ENCODE measurements at places on chromosomes 12 and 14.
A peak's percentile ranks its signal among the peaks of the same experiment; 100 is the strongest.

GRCh38 chr12:79935624-79936345, 888 bp upstream of the PPP1R12A start:
- DNase-seq, result peak; percentile 59

DNA sequence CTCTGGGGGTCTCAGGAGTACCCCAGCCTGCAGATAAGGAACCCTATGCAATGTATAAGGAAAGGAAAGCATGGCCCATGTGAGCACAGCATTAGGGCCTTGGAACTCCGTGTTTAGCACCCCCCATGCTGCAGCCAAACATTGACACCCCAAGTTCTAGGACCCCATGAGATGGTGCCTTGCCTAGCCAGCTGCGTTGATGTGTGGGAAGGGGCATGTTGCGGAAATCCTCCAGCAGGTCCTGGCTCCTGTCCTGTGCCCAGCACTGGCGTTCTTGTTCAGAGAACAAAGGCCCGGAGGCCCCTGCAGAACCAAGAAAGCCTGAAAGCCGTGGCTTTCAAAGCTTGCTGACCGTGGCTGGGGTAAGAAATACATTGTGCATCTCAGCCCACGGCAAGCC, 99.4 kb upstream of the DIO3 start:
- DNase-seq, result no peak

DNA sequence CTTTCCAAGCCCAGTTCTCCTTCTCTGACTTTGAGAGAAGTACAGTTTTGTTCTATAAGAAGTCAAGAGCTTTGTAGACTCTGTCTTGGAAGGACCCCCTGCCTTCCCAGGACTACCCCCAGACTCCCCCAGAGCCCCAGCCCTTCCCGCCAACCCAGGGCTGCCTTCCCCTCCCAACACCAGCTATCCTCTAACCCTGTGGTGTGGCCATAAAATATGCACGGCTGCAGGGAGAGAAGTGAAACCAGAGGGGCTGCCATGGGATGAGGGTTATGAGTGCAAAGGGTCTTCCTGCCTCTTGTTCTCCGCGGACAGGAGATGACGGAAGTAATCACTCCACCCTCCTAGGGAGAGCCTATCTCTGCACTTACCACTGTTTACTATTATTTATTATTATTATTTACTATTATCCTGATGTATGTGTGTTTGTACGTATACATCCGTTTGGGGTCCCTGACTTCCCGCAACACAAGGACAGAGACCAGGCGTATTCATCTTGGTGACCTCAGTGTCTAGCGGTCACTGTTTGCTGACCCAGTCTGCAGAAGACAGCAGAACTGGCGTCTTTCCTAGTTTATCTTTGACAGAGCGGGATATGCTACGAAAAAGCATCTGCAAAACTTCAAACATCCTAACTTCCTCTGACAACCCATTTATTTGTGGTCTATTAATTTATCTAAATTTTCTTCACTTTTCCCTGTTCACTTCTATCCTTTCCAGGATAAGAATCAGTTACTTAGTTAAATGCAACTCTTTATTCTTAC, 3.5 kb upstream of the SCNN1A start:
- peak; percentile 43 for DNase-seq

DNA sequence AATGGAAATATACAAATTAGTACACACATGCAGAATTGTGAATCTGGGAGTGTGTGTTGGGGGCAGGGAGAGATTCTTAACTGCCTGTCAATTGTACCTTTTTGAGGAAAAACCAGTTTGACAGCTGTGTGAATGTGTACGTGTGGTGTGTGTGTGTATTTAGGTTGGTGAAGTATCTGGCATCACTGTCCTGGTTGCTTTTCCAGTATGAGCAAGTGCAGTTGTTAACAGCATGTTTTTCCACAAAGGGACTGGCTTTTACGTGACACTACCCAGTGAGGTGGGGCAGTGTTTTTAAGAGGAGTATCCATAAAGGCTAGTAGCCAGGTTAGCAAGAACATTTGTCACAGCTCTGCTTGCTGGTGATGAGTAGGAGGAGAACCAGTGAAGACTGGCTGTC, 56.1 kb downstream of the DAAM1 start:
- DNase-seq, result no peak

- no peak for DNase-seq
Observed at GRCh38 chr12:132027636-132028035, 77.9 kb downstream of the EP400 start.

GRCh38 chr12:12683725-12684124, 12.3 kb downstream of the GPR19 start:
- DNase-seq, result peak; percentile 39

GRCh38 chr14:35284506-35284905, 7.7 kb upstream of the PSMA6 start:
- no peak for DNase-seq

GRCh38 chr14:68927956-68928675, 51.0 kb downstream of the ACTN1 start:
- no peak for DNase-seq

DNA sequence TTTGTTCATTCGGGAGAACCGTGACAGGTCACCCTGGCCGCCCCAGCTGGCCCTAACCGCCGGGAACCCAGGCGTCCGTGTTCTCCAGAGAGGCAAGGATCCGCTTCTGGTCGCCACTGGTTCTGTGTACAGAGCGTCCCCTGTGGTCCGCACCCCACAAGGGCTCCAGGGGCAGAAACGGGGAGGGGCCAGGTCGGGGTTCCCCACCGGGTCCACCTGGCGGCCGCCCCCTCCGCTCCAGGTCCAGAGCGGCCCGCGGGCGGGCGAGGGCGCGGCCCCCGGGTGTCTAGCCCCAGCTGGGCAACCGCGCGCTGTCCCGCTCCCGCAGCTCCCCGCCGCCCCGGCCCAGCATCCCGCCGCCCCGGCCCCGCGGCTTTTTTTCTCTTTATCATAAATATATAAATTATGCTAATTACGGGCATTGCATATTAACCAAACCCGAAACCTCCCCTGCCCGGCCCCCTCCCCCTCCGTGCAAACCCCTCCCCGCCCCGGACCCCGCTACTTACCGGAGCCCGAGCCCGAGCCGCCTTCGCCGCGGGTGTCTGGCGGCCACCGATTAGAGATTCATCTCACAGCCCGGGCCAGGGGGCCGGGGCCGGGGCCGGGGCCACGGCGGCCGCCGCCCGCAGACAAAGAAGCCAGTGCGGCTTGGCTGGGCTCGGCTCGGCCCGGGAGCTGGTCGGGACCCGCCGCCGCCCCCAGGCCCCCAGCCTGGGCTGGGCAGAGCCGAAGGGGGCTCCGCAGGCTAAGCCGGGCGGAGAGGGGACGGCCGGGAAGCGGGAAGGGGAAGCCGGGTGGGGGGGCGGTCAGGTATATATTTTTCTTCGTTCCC, 512 bp downstream of the POU6F1 start:
- peak; percentile 58 for DNase-seq

DNA sequence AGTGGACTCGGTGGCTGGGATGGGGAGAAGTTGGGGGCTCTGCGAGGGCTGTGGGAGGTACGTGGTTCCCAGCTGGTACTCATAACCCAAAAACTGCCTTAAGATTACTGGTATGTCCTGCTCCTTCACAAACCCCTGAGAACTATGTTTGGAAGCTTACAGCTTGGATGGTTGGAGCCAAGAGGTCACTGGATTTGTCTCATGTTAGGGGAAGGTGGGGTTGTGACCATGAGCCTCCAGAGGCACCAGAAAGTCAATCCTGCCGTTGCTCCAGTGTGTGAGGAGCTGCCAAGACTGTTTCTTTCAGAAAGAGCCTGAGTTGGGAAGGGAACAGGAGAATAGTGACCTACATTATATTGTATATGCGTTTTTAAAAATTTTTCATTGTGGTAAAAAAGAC, 33.5 kb downstream of the TEAD4 start:
- no peak for DNase-seq

- DNase-seq, result no peak
Observed at GRCh38 chr14:100376751-100377171, 53.6 kb downstream of the SLC25A47 start.

DNA sequence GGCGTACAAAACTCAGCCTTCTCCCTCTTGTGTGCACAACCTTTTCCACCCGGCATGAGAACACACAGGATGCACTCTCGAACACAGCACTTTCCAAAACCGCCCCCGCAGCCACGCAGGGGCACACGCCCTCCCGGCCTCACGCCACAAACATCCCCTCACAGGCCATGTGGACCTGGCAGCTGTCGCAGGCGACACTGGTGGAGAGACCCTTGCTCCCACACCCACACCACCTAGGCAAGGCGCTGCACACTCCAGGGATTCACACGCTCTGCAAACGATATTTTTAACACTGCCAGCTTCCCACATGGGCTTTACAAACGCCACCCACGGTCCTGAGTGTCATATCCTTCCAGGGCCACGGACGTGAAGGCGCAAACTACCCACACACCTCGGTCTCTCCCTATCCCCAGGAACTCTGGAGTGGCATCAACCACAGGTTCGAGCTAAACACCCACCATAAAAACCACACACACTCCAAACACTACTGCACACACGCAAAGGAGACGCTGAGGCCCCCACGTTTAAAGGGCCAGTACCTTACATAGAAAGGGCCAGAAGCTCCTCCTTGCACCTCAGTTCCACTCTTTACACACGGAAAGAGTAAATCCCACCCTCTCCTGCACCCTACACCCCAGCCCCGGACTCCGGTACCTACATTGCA, 12.4 kb upstream of the ITGB7 start:
- DNase-seq, result no peak

DNA sequence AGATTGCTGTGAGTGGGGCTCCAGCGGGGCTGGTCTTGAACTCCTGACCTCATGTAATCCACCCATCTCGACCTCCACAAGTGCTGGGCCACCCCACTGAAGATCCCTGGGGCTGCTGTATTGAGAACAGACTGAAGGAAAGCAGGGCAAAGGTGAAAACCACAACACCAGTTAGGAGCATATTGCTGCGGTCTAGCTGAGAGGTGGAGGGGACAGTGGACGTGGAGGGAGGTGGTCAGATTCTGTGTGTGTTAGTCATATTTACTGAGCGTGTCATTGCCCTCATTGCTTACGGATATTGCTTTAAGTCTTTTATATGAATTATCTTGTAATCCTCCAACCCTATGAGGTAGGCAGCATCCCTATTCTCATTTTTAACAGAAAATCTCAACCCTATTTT, 69.0 kb upstream of the OVCH1 start:
- no peak for DNase-seq

DNA sequence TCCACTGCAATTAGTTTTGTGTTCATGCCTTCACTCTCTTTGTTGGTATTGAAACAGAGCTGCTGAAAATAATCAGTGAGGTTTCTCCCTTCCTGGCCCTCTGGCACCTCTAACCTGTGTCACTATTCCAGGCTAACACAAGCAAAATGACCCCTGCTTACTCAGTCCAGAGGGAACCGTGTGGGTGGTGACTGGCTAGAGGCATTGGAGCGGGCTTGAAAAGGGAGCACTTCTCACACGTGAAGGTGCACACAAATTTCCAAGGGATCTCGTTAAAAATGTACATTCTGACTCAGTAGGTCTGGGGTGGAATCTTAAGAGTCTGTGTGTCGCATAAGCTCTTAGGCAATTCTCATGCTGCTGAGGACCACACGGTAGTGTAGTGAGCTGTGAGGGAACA, 1.3 kb upstream of the SLC24A4 start:
- no peak for DNase-seq

DNA sequence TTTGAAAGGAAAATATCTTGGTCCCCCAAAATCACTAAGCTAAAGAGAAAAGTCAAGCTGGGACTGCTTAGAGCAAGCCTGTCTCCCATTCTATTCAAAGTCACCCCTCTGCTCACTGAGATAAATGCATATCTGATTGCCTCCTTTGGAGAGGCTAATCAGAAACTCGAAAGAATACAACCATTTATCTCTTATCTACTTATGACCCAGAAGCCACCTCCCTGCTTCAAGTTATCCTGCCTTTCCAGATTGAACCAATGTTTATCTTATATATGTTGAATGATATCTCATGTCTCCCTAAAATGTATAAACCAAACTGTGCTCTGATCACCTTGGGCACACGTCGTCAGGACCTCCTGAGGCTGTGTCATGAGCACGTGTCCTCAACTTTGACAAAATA, 14.6 kb upstream of the CCDC196 start:
- no peak for DNase-seq

GRCh38 chr14:51498411-51499227, 153.1 kb upstream of the FRMD6 start:
- no peak for DNase-seq

DNA sequence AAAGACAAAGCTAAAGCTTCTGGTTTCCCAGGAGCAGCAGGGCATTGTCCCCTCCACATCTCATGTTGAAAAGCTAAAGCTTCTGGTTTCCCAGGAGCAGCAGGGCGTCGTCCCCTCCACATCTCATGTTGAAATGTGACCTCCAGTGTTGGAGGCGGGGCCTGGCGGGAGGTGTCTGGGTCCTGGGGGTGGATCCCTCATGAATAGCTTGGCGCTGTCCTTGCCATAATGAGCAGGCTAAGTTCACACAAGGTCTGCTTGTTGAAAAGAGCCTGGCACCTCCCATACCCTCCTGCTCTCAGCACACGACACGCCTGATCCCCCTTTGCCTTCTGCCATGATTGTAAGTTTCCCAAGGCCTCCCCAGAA, 123.7 kb downstream of the PIWIL1 start:
- no peak for DNase-seq

DNA sequence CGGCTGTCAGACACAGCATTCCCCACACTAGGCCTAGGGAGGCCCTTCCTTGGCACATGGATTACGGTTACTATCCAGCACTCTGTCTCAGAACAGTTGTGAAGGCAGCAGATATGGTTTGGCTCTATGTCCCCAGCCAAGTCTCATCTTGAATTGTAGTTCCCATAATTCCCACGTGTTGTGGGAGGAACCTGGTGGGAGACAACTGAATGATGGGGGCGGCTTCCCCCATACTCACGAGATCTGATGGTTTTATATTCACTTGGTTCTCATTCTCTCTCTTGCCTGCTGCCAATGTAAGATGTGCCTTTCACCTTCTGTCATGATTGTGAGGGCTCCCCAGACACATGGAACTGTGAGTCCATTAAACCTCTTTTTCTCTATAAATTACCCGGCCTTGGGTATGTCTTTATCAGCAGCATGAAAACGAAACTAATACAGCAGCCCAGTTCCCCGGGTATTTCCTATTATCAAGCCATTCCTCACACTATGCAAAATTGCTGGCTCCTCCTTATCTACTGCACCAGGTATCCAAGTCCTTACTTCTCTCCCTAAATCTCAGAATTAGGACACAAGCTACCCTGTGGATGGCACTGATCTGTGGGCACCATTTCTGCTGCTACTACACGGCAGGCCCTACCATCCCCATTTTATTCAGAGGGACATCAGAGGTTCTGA, 33.3 kb downstream of the NT5DC3 start:
- no peak for DNase-seq

DNA sequence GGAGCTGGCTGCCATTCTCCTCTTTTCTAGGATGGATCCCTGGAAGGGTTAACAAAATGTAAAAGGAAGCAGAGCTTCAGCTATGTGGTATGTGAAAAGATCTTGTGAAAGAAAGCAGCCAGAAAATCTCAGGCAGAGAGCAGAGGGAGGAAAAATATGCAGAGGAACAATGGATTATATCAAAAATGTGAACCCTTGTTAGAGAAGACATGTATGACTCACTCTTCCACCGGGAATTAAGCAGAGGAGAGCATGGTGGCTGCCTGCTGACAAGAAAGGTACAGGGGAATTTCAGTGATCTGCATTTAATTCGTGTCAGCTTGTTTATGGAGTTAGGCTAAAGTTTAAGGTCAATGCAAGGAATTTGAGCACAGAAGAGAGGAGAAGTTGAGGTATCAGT, 46.3 kb downstream of the KCNA1 start:
- DNase-seq, result no peak

- no peak for DNase-seq
Observed at GRCh38 chr14:100400115-100400514, 77.0 kb downstream of the SLC25A47 start.
